NCI-H1048 (cell line): ENCODE measurements at places on chromosomes 2 and 18.

DNA sequence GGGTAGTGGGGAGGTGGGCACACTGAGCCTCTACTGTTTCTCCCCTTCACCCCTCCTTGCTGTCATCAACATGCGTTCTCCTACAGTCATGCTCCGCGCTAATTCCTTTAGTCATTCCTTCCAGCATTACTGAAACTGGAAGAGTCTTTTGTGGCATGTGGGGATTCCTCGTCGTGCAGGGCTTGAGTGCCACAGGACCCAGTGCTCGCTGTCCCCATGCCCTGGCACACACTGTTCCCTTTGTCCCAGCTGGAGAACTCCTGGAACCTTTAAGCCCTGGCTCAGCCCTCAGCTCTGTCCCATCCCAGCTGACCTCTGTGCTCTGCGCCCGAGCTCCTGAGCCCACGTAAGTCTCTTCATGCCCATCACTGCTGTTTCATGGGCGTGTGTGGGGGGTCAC lies 42.1 kb downstream of the ODC1 start:
- no peak for DNase-seq

GRCh38 chr18:47397671-47398319 lies 146.3 kb upstream of the SKOR2 start:
- no peak for DNase-seq

GRCh38 chr18:28152754-28153153 lies 24.2 kb downstream of the CDH2 start:
- DNase-seq, result no peak

DNA sequence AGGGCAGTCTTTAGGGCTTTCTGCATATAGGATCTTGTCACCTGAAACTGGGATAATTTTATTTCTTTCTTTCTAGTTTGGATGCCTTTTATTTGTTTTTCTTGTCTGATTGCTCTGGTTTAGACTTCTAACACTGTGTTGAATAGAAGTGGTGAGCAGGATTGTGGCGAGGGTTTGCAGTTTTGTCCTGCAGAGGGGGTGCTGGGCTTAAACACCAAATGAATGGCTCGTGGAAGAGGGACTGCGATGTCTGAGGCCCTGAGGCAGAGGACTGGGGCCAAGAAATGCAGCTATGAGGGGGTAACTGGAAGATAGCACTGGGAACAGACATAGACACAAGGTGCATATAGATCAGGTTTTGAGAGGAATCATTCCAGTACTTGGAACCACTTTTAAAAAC lies 20.5 kb downstream of the UBE2F start:
- DNase-seq, result no peak

DNA sequence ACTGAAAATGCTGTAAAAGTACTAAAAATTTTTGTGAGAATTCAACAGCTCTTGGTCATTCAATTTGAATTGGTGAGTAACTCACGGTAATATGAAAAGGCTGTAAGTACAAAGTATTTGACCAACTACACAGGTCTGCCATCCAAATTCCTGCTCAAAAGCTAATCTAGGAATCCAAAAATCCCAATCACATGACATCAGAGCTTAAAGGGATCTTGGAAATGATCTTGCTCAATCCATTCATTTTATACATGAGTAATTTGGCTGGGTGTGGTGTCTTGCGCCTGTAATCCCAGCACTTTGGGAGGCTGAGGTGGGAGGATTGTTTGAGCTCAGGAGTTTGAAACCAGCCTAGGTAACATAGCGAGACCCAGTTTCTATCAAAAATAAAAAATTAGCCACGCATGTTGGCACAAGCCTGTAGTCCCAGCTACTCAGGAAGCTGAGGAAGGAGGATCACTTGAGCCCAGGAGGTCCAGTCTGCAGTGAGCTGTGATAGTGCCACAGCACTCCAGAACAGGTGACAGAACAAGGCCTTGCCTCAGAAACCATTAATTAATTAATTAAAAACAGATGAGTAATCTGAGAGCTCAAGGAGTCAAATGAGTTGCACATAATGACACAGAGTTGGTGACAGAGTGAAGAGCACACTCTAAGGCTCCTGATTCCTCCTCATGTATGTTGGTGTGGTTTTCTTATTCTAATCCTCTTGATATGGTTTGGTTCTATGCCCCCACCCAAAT lies 19.8 kb downstream of the SPIRE1 start:
- no peak for DNase-seq

- DNase-seq, result no peak
Observed at GRCh38 chr18:7206217-7206616, 24.7 kb upstream of the LRRC30 start.

DNA sequence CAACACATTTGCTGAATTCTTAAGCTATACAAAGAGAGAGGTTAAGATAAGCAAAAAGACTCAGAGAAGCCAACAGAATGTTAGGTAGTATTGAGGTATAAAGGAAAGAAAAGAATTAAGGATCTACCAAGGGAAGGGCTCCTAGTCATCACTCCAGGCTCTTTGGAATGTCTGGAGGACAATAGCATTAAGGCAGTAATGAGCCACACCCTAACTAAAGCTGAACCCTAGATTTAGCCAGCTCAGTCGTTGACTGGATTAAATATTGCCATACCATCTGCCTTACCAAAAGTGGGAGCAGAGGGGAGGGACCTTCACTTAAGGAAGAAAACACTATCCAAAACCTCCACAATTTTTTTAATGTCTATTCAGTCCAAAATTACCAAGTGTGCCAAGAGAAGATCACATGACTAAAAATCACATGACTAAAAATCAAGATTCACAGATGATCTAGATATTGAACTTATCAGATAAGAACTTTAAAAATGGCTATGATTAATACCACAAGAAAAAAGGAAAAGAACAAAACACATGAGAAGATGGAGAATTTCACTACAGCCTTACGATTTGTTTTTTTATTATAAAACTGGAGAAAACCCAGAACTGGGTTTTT lies 59.7 kb downstream of the EXOC6B start:
- DNase-seq, result no peak

DNA sequence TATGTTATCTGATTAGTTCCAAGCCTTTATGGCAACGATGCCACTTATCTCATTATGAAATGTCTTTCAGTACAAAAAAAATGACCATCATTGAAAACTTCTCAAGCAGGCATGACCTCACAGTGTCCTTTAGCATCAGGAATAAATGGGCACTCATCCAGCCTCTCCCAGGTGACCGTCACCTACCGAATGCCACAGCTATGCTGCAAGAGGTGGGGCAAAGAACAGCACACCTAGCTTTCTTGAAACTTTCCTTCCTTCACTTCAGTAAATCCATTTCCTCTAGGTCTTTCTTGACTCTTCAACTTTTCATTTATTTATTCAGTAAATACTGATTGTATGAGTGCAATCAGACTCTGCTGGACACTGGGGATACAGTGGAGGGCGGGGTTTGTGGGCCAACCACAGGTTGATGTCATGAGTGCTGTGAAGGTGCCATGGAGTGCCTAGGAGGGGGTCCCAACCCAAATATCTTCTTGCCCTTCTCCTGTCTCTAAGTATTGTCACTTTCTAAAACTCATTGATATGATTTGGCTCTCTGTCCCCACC lies 54.3 kb upstream of the HK2 start:
- no peak for DNase-seq

GRCh38 chr2:197914778-197915177 lies 110.4 kb downstream of the PLCL1 start:
- no peak for DNase-seq

DNA sequence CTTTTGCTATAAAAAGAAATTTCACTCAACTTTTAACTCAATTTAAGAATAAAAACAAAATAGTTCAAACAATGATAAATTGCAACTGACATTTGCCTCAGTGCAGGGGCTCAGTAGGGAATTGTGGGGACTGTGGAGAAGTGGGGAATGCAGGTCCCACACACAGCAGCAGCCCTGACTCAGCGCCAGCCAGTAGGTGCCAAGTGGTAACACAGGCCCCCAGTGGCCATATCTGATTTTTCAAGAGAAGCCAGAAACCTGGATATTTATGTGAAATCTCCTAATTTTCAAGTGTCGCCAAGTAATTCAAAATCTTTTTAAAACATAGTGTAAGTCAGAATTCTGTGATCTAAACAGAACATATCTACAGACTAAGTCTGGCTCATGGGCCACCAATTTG lies 186.3 kb downstream of the EN1 start:
- no peak for DNase-seq

DNA sequence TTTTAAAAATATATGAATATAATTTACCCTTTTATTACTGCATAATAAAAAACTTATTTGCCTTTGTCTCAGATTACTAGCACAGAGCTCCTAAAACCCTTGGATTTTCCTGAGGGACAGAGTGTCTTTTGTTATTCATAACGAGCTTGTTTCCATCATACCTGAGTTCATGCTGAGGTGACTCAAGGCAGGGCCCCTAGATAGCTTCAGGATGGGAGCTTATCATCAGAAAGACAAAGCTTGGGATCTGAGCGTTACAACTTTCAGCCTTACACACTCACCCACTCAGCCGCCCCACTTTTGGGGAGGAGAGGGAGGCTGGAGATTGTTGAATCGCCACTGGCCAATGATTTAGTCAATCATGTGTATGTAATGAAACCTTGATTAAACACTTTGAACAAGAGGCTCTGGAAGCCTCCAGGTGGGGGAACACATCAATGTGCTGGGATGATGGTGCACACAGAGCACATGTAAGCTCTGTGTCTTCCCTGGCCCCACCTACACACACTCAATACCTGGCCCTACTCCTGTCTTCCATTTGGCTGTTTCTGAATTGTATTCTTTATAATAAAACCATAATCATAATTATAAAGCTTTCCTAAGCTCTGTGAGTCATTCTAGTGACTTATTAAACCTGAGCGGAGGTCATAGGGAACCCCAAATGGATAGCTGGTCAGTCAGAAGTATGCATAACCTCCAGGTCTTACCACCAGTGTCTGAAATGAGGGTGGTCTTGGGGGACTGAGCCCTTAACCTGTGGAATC lies 28.5 kb upstream of the DNAH7 start:
- DNase-seq, result no peak

GRCh38 chr18:49525981-49526380 lies 35.9 kb upstream of the LIPG start:
- no peak for DNase-seq

DNA sequence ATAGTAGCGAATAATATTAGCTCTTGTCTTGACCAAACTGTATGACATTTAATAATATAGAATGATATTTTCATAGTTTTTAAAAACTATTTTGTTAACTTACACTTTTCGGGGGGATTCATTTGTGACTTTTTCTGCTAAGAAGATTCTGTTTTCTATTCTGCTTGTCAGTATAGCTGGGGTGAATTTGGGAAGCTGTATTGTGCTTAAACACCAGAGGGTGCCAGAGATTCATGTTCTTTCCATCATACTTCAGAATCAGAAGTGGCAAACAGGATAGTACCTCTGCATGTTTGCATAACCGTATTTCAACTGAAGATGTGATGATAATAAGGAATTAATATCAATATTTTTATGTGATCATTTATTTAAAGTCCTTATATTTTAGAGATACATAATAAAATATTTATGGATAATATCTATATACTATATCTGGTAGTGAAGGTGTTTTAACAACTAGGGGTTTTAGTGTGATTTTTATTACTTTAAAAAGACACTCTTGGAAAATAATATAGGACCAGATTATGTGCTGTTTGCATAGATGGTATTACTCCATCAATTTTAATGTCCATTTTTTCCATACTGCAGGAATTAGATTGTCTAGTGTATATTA lies 81.0 kb downstream of the TAF4B start:
- peak; percentile 55 for DNase-seq

DNA sequence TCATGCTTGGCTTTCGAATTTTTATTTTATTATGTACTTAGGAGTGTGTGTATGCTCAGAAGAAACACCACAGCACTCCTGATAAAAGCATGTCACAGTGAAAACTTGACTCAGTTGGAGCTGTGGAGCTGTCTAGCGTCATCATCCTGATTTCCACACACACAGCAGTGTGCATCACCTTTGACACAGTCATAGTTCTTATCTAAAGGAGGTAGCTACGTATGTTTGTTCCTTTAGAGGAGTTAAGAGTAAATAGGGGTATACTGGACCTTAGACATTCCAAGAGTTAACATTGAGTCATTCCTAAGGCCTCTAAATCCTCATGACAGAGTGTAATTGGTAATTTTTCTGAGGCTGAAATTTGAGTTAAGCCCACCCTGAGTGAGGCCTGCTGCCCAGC lies 96.9 kb downstream of the PHLPP1 start:
- DNase-seq, result no peak

DNA sequence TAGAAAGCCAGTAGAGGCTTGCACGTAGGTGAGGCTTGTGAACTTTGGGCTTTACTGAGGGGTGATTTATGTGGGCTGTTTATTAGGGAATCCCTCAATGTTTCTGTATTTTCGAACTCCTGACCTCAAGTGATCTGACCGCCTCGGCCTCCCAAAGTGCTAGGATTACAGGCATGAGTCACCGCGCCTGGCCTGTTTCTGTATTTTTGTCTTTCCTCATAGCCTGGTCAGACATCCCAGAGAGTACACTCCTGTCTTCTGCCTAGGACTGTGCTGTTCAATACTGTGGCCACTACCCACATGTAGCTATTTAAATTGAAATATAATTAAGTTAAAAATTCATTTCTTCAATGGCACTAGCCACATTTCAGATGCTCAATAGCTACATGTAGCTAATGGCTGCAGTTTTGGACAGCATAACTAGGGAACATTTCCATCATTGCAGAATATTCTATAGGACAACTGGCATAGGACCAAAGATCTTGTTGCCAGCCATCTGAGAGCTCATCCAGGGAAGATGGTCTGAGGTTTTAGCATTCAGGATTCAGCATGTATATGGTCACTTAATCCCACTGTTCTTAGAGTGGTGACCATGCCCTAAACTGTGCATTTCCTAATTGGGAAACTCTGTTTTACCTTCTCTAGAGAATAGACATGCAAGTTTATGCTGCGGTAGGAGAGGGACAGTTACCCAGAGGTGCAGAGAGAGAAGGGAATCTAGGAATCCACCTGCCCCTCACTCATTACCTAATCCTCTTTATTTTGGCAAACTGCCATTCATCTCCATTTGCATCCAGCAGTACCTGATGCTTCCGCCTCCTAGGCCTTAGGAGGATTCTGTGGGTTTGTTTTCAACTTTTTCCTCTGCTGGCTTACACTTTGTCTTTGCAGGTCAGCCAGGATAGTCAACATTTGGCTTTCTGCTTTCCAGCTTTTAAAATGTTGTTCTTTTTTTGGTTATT lies 64.4 kb downstream of the LCLAT1 start:
- DNase-seq, result no peak

GRCh38 chr2:189504238-189504637 lies 63.0 kb downstream of the WDR75 start:
- no peak for DNase-seq

- DNase-seq, result no peak
Observed at GRCh38 chr2:142100139-142100873, 30.5 kb downstream of the LRP1B start.

DNA sequence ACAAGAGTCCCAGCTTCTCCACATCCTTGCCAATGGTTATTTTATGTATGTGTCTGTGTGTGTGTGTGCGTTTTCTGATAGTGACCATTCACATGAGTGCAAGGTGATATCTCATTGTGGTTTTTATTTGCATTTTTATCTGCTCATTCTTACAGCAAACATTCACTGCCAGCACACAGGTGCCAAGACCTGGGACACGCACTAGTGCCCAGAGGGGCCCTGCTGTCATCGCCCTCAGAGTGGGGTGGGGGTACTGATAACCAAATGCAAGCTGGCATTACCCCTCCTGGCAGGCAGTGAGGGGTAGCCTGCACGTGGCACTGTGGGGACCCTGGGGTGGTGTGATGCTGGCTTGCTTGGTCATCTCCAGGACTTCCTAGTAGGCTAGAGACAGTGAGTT lies 285.4 kb downstream of the LPIN1 start:
- DNase-seq, result no peak

- DNase-seq, result no peak
Observed at GRCh38 chr18:80067321-80067720, 33.1 kb downstream of the RBFA start.
